ENCODE measurements at places on chromosomes 2 and 18.

- DNase-seq = no peak
These were observed 58.8 kb upstream of the SLC38A11 start for GRCh38 chr2:165013944-165014619.

- no peak for DNase-seq
These were observed 15.1 kb downstream of the SPTBN1 start for GRCh38 chr2:54471221-54471711.

- no peak for DNase-seq
These were observed 25.6 kb upstream of the MYCN start for GRCh38 chr2:15914596-15915385.

DNA sequence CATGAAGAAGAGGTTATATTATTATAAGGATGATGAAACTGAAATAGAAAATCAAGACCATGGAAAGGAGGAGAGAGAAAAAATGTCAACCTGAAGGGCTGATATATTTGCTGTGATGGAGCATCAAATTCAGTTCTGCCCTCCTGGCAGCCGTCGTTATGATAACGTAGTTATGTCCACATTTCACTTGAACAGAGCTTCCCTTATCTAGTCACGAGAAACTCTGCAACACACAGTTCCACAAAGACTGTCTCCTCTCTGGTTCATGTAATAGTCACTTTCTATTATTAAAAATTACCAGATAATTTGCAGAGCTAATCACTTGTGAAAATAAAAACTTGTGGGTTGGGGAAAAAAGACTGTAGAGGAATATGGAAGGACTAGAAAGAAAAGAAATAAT lies 19.5 kb upstream of the RBMS1 start:
- no peak for DNase-seq

DNA sequence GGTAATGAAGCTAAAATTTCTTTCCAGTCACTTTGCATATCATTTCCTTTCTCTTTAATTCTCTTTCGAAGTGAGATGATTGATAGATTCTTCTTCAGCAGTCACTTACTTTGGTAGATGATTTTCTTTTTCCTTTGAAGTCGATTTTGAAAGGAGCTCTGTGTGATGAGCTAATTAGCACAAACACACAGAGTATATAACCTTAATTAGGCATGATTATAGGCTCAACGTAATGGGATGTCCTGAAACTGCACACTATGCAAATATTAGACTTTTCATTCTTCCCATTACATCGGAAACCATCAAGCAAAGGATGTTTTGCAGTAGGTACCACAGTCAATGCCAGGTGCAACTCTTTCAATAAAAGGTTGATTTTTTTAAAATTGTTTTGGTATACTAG lies 6.4 kb upstream of the CTLA4 start:
- DNase-seq = no peak

DNA sequence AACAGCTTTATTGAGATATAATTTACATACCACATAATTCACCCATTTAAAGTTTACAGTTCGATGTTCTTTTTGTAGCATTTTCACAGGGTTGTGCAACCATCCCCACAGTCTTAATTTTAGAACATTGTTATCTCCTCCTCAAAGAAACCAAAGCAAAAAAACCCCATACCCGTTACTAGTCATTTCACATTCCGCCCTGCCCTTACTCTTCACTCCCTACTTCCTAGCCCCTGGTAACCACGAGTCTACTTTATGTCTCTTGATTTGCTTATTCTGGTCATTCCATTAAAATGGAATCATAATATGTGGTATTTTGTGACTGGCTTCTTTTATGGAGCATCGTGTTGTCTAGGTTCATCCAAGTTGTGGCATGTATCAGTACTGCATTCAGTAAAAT lies 137.7 kb downstream of the TANC1 start:
- DNase-seq = no peak

DNA sequence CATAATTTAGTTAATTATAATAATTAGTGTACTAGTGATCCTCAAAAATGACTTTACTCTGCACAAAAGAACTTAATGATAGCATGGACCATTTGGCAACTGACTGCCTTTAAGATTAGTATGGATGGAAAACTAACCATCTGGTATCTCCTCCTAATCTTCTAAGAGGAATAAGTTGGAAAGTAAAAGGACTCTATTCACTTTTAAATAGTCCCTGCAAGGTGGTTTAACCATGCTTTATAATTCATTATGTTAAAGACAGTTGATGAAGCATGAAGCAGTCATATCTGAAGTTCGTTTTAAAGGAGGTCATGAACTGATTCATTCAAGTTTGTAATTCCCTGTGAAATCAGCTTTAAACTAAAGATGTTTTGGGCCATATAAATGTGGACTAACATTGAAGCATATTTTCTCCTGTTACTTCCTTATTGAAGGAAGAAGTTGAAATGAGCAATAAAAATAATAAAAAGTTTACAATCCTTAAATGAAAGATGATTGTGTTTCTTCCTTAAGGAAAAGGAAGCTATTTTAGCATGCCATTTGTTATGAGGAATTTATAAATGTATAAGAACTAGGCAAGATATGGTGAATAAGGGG lies 446.0 kb downstream of the XIRP2 start:
- DNase-seq = no peak

GRCh38 chr2:95284886-95285541 lies 10.8 kb downstream of the PROM2 start:
- no peak for DNase-seq

- no peak for DNase-seq
These were observed 50.2 kb upstream of the PLB1 start for GRCh38 chr2:28445448-28446258.

- DNase-seq = no peak
These were observed 9.2 kb downstream of the TMEM18 start for GRCh38 chr2:668000-668398.

GRCh38 chr2:127950264-127950663 lies 64.5 kb upstream of the AMMECR1L start:
- DNase-seq = no peak

DNA sequence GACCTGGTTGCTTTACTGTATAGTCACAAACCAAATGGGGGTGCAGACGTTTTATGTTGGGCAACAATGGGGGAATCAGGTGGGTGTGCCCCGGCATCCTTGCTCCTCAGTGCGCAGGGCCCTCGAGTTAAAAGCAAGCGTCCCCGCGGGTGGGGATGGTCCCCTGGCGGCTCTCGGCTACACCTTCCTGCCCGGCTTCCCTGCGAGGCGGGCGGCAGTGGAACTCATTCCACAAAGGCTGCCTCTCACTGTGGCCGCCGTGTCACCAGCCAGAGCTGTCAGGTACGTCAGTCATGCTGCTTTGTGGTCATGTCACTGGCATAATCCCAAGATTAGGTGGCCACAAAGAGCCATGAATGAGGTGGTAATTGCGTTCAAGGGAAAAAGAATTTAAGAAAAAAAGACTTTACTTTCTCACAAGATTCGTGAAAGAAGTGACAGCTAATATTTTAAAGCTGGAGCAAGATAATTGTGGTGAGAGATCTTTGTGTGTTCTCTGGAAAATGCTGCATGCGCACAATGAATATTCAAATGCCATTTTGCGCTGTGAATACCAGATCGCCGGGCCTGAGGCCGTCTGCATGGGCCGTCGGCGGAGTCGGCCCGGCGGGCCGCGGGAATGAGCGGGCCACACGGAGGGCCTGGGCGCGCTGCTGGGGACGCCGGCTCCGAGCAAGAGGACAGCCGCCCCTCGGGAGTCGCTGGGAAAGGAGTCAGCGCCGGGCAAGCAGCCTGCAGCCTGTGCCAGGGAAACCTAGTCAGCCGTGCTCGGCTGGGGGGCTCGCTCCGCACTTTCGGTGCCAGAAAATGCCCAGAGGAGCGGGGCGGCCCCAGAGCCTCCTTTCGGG lies 82.3 kb upstream of the LDLRAD4 start:
- DNase-seq = no peak

- DNase-seq = no peak
These were observed 422.3 kb upstream of the CELF4 start for GRCh38 chr18:37987901-37988300.

DNA sequence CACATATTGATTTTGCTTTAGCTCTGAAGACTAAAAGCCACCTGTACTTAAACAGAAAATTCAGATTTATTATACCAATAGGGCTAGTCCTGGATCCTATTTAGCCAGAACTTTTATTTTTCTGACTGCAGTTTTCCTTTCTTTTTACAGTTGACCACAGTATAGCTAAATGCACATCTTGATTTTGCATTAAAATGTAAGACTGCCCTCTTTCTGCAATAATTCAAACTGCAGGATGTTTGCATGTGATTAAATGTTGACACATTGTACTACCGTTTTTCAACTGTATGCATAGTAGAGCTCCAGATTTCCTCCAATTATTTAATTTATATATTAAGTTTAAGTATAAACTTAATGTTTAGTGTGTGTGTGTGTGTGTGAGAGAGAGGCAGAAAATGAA lies 1262.9 kb downstream of the SUCLG1 start:
- DNase-seq = no peak

DNA sequence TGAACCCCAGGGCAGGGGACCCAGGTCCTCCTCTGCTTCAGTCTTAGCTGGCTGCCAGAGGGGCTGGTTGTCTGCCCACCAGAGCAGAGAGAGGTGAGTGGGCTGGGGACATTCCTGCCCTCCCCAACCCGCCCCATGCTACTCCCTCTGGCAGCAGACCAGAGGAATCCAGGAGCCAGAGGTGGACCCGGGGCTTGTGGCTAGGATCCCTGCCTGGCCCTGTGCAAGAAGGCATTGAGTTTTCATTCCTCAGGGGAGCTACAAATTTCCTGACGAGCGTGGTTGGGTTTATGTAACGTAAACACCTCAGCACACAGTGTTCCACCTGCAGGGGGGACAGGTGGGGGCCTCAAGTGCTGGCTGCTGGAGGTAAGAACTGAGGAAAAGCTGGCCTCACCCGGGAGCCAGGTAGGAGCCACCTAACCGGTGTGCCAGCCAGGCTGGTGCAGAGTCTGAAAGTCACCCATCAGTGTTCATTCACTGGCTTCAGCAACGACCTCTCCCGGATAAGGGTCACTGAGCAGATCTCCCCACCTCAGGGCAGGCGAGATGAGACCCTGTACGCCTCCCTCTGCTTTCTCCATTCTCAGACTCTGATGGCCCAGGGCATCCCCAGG lies 246.8 kb downstream of the DYSF start:
- DNase-seq = no peak

- DNase-seq = no peak
These were observed 82.0 kb upstream of the MEX3C start for GRCh38 chr18:51279367-51279984.

GRCh38 chr2:47303341-47304148 lies 99.4 kb upstream of the MSH2 start:
- DNase-seq = no peak

GRCh38 chr2:224241001-224241400 lies 160.9 kb downstream of the FAM124B start:
- DNase-seq = no peak

DNA sequence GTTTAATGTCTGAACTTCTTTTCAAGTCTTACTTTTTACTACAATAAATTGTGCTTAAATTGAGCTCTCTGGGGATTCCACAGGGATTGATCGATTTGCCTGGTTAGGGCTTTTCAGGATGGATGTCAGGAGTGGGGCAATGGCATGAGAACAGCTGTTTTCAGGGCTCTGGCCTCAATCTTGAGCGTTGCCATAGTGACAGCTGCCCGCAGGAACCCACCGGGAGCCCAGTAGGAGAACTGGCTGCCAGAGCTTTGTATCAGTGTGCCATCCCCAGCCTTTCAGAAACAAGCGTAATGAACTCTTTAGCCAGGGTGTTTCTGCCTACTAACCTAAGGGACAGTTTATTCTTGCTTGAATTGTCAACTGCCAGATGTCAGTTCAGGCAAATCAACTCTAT lies 93.5 kb downstream of the GALNT3 start:
- no peak for DNase-seq

- DNase-seq = no peak
These were observed 53.4 kb upstream of the STK17B start for GRCh38 chr2:196224756-196225155.

DNA sequence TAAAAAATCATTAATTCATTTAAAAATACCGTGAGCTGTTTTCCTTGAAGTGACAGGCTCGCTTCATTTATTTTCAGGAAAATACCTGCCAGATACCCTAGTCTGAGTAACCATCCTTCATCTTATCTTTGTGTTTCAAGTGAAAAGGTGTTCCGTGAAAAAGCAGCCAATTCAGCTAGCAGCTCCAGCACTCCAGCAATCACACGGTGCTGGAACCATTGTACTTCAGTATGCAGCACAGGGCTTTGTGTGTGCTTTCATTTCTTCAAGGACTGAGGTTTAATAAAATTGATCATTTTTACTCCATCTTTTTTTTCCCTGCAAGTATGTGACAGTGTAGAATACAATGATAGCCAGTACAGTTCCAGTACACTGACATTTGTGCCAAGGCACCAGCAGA lies 39.1 kb upstream of the PGAP1 start:
- DNase-seq = no peak

DNA sequence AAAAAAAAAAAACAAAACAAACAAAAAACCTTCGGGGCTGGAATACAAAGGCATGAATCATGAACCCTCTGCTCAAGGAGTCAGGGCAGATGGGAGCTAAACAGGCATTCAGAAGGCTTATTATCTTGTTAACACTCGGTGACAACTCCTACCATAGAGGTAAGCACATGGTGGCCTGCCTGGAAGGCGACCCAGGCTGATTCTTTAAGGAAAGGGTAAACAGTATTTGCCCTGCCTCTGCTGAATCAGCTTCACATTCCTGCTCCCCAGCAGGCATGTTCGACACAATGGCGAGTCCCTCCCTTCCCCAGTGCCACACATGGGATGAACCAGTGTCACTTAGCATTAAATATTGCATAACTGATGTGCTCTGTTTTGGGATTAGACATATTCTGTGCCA lies 191.9 kb downstream of the ARL4C start:
- DNase-seq = no peak

- no peak for DNase-seq
These were observed 44.8 kb upstream of the ANKRD62 start for GRCh38 chr18:12048827-12049175.

DNA sequence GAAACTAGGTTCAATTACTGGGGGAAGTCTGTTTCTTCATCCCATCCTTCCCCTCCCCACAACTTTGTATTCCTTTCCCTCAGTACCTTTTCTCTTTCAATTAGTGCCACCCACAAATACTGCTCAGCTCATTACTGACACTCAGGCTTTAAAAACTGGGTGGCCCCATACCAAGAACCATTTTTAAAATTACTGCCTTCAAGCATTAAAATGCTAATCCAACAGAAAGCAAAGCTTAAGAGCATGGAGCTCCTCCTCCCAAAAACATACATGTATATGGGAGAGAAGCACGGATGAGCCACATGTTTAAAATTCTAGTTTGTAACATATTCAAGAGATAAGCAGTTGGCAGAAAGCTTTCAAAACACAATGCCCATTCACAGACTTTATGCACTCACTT lies 44.0 kb downstream of the IRS1 start:
- DNase-seq = no peak

DNA sequence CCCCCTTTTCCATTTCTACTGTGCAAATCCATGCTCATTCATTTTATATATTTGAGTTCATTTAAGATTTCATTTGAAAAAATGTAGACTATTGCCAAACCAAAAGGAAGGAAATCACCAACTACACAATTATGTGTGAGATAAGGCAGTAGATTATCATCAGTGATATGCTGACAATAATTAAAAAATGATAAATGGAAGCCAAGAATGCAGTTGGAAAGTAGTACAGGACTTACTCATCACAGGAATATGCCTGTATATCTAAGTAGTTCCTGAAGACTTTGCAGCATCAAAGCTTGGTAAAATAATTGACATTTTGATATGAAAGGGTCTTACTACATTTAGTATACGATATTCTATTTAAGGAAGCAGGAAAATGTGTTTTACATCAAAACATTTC lies 166.1 kb upstream of the OTX1 start:
- DNase-seq = no peak

- peak; percentile 23 for DNase-seq
These were observed 48.4 kb downstream of the GTF3C3 start for GRCh38 chr2:196750977-196751631.

All from stimulated activated CD8-positive, alpha-beta memory T cell treated with anti-CD3 and anti-CD28 coated beads, Interleukin-7, amount 100 ng/mL, for 1 hour (primary cell).